GM12865 (cell line): ENCODE measurements at places on chromosomes 4 and X.

GRCh38 chr4:3348621-3349020 is 55.8 kb downstream of the RGS12 start:
- no peak for DNase-seq

- peak; percentile 65 for DNase-seq
Measured at GRCh38 chr4:87120010-87120409, 100.4 kb downstream of the KLHL8 start.

DNA sequence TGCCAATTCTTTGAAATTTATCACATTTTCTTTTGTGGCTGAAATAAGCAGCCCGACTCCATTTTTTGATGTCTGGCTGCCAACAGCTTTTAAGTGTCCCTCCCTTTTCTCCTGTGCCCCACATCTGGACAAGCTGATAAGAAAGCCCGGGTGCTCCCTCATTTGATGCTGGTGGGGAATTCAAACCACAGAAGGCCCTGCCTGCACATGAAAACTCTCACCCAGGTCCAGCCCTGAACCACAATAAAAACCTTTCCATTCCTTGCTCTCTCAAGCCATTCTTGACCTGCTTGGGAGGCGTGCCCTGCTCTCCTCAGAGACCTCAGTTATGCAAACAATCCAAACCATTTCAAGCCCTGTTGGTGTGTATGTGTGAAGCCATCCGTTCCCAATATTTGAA is 93.9 kb downstream of the FAM53A start:
- no peak for DNase-seq

DNA sequence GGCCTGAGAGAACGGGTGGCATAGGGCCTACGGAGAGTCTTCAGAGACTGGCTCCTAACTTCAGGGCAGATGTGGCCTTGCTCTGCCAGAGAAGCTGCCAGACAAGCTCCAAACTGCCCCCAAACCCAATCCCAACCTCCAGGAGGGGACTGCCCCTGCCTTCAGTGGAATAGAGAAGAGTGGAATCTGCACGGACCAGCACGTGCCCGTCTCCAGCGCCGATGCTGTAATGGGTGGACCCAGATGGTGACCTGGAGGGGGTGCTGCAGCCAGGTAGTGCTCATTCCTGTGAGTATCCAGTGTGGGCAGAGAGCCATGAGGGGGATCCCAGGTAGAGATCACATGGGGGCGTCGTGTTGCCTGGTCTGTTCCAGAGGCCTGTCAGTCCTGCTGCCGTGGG is 73.2 kb upstream of the NKX1-1 start:
- DNase-seq = no peak

DNA sequence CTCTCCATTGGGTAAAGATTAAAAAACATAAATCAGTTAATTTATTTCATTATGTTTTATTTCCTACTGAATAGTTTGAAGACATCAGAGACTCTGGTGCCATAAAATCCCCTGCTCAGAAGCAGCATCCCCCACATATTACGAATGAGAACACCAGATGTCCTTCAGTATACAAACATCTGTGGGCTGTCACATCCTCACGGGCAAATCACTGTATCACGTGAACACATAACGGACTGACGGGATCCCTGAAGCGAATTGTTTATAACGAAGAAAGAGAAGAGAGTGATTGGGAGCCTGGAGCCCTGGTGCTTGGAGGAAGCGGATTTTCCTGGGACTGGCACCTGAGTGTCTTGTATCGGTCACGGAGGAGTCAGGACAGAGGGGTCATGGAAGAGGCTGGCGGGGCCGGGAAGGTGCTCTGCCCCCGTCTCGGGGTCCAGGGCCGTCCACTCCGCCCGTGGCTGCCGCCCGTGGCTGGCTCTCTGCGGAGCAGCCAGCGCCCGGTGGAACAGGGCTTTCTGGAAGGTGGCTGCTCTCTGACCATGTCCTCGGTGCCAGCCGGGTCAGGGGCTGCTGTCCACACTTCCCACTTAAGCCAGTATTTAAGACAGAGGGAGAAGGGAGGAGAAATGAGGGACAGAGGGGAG is 452.7 kb upstream of the FAT1 start:
- no peak for DNase-seq

DNA sequence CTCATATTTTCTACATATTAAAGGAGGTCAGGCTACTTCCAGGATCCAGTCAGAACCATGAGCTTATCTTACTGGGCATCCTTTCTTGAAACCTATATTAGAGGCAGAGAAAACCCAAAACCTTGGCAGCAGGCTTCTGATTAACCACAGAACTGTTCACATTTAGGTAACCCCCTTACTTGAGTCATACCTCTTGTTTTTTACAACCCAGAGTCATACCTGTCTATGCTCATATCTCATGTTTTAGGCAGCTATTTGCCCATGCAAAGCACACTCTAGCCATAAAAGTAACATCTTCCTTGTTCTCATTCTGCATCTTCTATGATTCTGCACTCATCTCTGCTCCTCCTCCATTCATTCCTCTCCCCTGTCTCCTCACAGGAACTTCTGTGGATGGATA is 138.0 kb upstream of the SMIM31 start:
- peak; percentile 12 for DNase-seq

DNA sequence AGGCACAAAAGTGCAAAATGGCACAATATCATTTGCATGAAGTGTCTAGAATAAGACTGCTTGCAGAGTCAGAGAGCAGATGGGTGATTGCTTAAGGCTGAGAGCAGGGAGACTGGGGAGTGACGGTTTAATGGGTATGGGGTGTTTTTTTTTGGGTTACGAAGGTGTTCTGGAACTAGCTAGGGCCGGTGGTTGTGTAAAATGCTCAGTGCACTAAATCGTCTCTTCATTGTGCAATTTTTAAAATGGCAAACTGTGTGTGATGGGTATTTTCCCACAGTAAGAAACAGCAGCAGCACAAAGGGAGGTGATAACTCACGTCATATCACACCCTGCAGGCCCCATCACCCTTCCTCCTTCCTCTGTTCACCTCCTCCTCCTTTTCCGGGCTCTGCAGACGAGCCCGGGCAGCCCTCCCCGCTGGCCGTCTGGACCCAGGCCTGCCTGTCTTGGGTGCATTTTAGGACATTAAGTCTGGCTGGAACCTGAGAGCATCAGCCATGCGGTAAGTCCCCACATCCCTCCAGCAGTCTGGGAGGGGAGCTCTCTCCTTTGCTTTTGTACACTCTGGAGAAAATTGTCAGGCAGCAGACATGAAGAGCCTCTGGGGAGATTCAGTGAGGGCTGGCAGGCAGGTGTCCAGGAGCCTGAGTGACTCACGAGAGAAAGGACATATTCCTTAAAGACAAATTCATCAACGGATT is 42.7 kb downstream of the ASMT start:
- DNase-seq = peak; percentile 73

DNA sequence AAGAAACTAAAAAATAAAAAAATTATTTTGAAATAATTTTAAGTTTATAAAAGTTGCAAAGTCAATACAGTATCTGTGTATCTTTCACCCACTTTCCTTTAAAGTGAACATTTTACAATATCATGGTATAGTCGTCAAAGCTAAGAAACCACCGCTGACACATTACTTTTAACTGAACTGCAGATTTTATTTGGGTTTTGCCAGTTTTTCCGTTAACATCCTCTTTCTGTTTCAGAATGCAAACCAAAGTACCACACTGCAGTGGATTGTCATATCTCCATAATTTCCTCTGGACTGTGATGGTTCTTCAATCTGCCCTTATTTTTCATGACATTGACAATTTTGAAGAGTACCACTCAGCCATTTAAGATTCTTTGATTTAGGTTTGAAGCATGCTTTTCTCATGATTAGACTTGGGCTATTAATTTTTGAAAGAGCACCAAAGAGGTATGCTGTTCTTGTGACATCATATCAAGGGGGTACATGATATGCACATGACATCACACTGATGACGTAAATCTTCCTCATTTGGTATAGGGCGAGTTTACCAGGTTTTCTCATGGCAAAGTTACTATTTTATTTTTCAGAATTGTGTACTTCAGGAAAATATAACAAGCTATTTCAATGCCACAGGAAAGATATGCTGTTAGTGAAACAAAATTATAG is 3.6 kb upstream of the CXCL1 start:
- no peak for DNase-seq

DNA sequence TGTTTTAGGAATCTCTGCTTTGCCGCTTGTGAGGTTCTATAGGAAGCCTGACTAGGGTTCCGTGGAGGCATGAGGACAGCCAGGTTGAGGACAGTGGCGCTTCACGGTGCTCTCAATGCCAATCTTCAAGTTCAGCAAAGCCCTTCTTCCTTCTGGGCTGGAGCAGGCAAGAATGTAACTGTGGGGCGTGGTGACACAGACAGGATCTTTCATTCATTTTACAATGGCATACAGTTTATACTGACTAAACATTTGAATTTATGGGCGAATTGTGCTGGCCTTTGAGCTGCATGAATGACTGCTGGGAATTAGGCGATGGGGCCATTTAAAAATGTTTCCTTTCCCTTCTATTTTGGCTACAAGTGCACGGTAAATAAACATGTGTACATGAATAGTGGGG is 2.9 kb upstream of the NHS start:
- DNase-seq = no peak

DNA sequence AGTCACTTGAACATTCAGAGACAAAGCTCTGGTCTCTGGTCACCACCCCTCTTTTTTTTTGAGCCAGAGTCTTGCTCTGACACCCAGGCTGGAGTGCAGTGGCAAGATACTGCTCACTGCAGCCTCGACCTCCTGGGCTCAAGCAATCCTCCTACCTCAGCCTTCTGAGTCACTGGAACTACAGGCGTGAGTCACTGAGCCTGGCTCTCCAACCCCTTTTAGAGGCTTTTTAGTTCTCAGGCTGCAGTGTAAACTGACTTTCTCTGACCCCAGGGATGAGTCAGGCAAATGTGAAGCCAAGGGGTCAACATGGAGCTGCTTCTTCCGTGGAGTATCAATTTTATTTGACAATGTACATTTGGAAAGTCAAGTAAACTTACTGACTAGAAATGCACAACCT is 229.2 kb downstream of the PTTG2 start:
- no peak for DNase-seq
